ENCODE measurements at places on chromosomes 5 and 9.

DNA sequence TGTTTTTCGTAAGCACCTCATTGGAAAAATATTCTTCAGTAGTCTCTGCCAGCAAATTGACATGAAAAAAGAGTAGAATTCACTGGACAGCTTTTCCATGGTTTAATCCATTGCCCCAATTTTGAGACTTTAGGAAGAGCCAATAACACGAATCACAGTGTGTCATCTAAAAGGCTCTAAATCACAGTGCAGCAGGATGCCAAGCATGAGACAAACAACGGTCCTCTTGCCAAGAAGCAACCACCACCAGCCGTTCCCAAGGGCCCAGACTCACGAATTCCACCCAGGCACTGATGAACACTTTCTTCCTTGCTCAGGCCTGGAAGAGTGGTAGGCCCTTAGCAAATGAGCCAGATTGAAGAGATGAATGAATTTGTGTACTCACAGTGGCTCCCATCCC lies 18.3 kb upstream of the IRX4 start:
- no peak for DNase-seq

DNA sequence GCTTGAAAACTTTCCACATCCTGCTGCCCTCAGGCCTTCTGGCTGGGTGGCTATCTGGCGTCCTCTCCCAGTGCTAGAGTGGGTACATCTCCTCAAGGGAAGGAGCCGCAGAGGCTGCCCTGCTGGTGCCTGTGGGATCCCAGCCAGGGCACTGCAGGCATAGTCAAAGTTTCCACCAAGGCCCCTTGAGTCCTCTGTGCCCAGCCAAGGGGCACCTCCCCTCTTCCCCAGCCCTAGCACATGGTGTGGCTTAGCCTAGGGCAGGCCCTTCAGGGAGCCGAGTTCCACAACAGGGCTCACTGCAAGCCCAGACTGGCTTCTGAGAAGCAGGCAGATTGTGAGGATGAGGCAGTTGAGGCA lies 103.2 kb downstream of the RGS3 start:
- DNase-seq = no peak

GRCh38 chr5:10352430-10353240 lies 860 bp upstream of the MARCHF6 start:
- DNase-seq = no peak

- DNase-seq = no peak
Observed at GRCh38 chr5:95895251-95895650, 66.4 kb downstream of the ELL2 start.

DNA sequence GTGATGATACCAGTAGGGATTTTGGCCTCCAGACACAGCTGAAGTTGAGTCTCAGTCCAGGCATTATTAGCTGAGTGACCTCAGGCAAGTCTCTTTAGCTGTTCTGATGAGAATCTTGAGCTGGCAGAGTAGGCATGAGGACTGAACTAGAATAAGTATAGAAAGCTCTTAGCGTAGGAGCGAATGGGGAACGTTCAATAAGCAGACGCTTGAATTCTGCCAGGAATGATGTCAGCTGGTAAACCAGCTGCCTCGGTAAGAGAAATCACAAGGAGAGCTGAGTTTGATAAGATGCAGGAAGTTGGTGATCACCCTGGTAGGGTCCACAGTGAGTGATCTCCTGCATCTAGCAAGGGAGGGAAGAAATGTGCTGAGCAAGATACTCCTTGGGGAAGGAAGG lies 280.4 kb downstream of the NTRK2 start:
- no peak for DNase-seq

DNA sequence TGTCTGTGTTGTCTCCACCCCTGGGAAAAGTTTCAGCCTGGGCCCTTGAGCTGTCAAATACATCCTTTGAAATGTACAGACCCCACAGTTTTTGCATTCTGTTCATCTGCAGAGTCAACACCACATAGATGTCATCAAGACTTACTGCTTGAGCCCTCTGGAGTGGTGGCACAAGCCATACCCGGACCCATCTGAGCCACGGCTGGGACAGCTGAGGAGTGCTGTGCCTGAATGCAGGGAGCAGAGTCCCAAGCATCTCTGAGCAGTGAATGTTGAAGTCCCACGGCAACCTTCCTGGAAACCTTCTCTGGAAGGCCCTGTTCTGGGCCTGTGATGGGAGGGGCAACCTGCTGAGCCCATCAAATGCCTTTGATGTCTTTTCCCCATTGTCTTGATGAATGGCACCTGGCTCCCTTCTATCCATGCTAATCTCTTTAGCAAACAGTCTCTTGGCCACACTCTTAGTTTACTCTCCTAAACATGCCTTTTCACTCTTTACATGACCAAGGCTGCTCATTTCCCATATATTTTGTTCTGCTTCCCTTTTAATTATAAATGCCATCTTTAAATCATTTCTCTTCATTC lies 92.5 kb downstream of the ATPSCKMT start:
- no peak for DNase-seq

GRCh38 chr9:117414906-117415331 lies at the start of gene ASTN2:
Gene ASTN2, minus strand, starts transcription at chr9:117415057. Its CDS starts 119 bp downstream, at chr9:117414938.
- no peak for DNase-seq

- no peak for DNase-seq
Observed at GRCh38 chr9:91783876-91784672, 166.0 kb downstream of the ROR2 start.

DNA sequence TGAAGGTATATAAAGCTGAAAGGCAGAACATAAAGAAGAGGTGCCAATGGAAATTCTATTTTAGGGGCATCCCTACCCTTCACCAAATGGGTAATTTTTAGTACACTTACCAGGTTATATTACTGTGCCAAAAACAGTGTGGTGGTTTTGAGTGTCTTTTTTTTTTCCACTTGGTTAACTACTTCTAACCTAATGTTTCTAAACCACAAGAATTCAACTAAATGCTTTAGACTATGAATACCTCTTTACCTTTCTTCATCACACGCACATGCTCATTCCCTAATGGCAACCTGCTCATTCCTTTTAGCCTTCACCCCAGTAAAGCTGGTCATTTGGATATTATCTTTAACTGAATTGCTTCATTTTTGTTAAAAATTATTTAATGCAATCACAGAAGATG lies 215.6 kb downstream of the PIK3R1 start:
- DNase-seq = no peak

GRCh38 chr5:173178369-173178910 lies 34.1 kb downstream of the BNIP1 start:
- no peak for DNase-seq

GRCh38 chr5:138833726-138834480 lies 41.2 kb downstream of the LRRTM2 start:
- DNase-seq = no peak

DNA sequence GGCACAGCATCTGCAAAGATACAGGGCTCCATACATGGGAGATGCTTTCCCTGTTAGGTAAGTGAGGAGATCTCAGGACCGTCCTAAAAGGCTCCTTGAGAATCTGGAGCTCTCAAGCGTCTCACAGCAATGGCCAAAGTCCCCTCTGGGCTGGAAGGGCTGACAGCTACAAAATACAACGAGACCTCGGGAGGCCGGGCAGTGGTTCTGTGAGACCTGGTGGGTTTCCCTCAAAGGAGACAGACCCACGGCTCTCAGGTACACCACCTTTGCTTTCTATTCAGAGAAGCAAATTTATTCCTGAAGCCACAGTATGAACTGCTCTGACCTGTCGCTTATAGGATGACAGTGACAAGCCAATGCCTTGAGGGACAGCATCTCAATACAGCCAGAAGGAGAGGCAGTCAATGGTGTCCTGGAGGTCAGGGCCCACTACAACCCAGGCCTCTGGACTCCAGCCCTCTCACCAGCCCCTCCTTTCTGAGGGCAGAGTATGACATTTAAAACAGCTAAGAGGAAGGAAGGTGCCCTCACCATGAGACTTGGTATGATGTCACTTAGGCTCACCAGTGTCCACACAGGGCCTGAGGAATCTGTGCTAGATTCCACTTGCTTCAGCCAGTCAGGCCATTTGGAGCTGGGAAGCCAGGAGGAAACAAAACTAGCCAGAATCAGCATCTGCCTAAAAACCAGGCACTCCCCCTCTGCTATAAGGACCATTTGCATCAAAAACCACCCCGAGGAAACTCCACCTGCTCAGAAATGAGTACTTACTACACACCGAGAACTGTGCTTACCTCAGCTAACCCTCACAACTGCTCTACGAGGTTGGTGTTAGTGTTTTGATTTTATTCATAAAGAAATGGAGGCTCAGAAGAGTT lies 86.5 kb upstream of the FSTL4 start:
- no peak for DNase-seq

DNA sequence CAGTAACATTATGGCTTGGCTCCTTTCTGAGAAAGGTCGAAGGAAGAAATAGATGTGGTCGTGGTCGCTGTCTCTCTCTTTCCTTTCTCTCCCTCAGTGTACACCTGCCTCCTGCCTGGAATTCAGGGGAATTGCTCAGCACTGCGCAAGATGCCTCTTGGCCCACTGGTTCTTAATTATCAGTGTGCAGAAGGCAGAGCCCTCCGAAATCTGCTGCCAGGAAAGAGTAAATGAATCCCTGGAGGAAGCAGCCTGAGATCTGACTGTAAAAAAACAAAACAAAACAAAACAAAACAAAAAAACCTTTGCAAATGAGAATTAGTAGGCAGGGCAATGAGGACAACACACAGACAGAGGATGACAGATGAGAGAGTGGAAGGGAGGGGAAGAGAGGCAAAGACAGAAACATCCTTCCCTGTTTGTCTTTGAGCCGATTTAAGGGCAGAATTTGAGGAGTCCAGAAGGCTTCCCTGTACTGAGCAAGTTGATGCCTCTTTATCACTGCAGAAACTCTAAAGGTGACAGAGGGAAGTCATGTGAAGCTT lies 113.8 kb upstream of the PUM3 start:
- DNase-seq = no peak

GRCh38 chr5:44334622-44335021 lies 54.6 kb downstream of the FGF10 start:
- DNase-seq = no peak

GRCh38 chr5:157860898-157861890 lies 2.2 kb upstream of the CLINT1 start:
- DNase-seq = no peak

GRCh38 chr5:108639366-108639765 lies 108.3 kb upstream of the FER start:
- no peak for DNase-seq

All from stimulated activated CD8-positive, alpha-beta memory T cell treated with anti-CD3 and anti-CD28 coated beads, Interleukin-4, amount 100 ng/mL, for 1 hour (primary cell).